Suppressor macrophage (primary cell): ENCODE measurements at places on chromosomes 4 and X.

DNA sequence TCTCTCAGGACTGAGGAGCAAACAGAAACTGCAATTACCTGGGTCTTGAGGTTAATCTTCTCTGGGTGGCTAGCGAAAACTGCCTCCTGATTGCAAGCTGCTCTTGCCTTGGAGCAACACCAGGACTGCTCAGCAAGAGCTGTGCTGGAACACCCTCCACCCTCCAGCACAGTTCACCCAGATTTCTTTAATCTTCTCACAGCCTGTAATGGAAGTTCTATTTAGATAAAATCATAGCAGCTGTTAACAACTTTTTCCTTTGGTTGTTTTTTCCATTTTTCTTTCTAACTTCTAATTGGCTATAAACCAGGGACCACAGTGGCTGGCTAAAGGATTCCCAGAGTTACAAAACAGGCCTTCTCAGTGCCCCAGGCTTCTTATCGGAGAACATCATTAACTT is 36.3 kb downstream of the OPHN1 start:
- no peak for DNase-seq

DNA sequence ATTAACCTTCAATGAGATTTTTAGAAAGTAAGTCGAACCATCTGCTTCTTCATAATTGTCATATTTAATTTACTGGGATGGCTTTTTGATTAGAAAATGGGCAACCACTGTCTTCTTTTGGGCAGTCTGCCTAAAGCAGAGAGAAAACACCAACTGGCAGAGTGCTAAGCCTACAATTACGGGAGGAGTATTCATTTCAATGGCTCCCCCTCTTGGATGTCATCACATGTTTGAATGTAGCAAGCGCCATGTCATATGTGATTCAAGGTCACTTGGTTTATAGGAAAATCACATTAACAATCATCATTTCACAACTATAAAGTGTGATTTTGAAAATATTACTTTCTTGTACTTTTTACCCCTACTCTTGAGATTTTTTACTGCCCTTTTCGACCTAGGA is 261.9 kb downstream of the FRMPD4 start:
- no peak for DNase-seq

- no peak for DNase-seq
Measured at GRCh38 chr4:2393353-2394270, 24.8 kb downstream of the ZFYVE28 start.

- peak; percentile 73 for DNase-seq
Measured at GRCh38 chr4:7052923-7053715, 9.9 kb downstream of the TADA2B start.

GRCh38 chrX:124619710-124620109 is 273.3 kb downstream of the SH2D1A start:
- no peak for DNase-seq

DNA sequence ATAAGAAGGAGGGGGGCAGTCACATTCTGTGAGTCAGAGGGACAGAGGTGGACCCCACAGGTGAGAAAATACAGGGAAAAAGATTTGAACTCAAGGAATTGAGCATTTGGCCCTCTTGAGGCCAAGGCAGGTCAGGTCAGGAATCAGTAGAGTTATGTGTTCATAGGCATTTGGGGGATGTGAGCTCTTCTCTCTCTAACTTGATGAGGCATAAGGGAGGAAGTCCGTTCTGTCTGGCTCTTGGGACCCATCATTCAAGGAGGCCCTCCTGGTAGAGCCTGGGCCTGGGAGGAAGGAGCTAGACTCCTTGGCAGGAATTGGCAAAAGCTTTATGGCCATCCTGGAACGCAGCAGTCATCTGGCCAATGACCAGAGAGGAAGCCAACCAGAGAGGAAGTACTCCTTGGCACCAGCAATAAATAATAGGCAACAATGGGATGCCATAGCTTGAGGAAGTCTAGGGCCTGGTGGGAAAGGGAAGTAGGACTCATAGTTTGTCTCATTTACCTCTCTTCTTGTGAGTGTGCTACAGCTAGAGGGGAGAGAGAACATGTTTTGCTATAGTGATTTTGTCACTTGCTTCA is 53.0 kb downstream of the MSN start:
- DNase-seq: peak; percentile 72

DNA sequence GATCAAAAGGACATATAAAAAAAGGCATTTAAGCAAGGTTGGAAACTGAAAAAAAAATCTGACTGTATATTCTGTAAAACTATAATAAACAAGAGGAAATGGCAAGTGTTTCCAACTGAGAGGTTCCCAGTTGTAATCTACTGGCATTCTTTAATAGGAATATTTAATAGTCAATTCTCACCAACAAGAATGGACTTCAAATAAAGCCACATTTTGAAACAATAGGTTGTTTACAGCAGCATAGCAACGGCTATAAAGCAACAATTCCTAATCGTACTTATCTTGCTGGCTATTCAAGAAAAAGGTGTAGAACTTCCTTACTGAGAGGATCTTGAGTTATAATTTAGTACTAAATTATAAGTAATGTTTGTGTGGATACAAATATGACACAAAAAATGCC is 75.5 kb downstream of the VEGFC start:
- DNase-seq: no peak

DNA sequence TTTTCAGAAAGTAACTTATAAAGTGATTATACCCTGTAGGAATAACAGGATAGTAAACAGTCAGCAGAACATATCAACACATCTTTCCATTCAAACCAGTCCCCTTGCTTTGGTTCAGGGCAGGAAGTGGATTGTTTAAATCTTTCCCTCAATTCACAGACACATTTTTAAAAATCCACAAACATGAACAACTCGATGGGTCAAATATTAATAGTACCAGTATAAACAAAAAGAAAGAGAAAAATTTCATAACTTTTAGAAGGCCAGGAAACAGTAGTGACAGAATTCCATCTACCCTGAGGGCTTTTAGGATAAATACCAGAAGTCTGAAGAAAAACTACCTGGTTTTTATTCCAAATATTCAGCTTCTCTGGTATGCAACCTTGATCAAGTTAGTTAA is 1072.8 kb upstream of the PABPC4L start:
- DNase-seq: no peak

GRCh38 chr4:82287720-82288119 is 86.1 kb downstream of the HNRNPD start:
- DNase-seq: no peak

DNA sequence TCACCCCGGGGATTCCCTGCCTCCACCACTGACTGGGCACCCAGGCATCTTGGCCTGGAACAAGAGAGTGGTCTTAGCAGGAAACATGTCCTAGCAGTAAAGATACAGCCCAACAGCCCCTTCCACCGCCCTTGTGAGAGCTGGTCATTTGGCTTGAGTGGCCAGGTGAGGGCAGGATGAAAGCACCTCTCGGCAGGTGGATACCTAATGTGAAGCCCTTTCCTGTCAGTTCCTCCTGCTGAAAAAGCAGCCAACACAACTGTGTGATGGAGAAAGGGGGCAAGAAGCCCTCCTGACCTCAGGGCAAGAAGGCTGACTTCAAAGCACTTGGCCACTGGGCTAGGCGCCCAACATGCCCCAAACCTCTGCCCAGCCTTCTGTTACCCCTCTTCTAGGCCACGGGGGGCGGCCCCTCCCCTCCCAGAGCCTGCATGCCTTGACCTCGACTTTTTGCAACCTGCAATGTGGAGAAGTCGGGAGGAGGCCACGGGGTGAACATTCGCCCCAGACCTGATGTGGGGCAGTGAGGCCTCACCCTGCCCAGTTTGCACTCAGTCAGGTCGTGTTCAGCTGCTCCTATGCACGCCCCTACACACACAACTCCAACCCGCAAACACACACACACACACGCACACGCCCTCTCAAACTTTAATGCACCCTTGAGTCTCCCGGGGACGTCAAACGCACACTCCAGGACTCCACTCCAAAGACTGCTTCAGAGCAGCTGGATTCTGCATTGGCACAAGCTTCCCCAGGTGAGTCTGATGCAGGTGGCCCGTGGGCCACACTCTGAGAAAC is 1.1 kb downstream of the LGI2 start:
- DNase-seq: no peak

DNA sequence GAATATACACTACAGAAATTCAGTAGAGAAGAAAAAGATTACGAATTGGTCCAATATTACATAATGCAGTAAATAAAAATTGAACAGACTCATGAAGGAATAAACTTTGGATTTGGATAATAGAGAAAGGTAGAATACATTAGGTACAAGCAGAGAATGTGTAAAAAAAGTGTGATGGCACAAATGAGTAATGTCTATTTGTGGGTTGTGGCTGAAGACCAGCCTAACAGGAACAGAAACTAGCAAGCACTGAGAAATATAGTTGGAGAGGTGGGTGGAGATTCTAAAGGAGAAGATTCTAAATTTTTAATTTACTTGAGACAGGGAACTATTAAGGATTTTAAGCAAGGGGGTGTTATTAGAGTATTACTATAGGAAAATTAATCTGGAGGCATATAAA is 15.2 kb upstream of the CLOCK start:
- DNase-seq: peak; percentile 58

DNA sequence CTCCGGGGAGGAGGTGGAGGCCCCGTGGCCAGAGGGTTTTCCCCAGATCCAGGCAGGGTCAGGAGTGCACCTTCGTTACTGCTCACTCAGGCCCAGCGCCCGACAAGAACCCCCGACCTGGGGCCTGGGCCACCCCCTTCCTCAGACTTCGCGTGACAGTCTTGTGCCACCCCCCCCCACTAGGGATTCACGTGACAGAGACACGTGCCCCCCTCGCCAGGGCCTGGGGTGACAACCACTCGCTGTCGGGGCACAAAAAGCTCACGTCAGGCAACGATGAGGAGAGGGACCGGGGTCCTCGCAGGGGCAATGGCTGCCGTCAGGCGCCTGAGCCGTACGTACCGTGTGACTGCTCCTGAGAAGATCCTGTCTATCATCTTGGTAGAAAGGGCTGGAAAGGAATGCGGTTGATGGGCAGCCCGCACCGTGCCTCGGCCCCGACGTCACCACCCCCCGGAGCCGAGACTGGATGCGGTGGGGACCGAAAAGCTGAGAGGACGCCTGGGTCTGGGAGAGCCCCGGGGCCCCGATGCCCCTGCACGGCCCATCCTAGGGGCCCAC is 23.0 kb upstream of the GTPBP6 start:
- DNase-seq: no peak

DNA sequence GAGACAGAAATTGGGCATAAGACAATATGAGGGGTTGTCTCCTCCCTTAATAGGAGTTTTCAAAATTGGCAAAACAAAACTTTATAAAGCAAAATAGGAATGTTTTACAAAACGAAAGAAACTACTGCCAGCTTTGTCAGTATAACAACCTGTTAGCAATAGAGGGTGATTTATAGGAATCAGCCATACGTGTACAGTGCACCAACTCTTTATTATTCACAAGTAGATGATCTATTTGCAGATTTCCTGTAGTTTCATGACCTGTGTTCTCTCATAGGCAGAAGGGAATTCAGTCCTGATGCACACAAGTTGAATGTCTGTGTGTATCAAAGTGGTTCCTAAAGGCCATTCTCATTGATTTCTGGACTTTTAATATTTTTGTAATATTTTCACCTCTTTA is 116.3 kb downstream of the MFAP3L start:
- DNase-seq: no peak

DNA sequence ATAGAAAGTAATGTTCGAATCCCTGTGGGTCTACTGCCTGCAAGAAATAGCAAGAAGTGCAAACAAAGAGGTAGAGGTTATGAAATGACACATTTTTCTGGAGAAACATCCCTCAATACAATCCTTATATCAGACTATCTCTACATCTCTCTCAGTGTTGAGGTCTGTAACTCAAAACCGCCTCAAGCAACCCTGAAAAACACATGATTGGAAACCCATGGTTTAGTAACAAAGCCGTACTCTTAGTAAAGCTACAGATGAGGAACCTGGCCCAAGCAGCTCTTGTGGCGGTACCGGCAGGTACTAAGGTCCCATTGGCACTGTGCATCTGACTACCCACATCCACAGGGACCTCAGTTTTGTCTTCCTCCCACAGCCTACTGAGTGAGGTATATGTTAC is 53.9 kb downstream of the IRF2 start:
- DNase-seq: no peak

GRCh38 chr4:125838924-125839323 is 524.2 kb downstream of the FAT4 start:
- DNase-seq: no peak

GRCh38 chr4:100933628-100934027 is 413.7 kb downstream of the PPP3CA start:
- peak; percentile 53 for DNase-seq

- DNase-seq: no peak
Measured at GRCh38 chrX:30183554-30183953, 31.8 kb upstream of the MAGEB2 start.

DNA sequence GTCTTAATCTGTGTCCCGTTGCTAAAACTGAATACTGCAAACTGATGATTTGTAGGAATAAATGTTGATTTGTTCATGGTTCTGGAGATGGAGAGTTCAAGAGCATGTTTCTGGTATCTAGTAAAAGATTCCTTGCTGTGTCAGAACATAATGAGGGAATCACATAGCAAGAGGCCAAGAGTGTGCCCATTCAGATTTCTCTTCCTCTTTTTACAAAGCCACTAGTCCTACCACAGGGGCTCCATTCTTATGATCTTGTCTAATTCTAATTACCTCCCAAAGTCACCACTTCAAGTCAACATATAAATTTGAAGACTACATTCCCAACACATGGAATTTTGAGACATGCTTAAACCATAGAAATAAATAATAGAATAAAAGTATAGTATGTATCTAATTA is 608.8 kb upstream of the EPHA5 start:
- no peak for DNase-seq

DNA sequence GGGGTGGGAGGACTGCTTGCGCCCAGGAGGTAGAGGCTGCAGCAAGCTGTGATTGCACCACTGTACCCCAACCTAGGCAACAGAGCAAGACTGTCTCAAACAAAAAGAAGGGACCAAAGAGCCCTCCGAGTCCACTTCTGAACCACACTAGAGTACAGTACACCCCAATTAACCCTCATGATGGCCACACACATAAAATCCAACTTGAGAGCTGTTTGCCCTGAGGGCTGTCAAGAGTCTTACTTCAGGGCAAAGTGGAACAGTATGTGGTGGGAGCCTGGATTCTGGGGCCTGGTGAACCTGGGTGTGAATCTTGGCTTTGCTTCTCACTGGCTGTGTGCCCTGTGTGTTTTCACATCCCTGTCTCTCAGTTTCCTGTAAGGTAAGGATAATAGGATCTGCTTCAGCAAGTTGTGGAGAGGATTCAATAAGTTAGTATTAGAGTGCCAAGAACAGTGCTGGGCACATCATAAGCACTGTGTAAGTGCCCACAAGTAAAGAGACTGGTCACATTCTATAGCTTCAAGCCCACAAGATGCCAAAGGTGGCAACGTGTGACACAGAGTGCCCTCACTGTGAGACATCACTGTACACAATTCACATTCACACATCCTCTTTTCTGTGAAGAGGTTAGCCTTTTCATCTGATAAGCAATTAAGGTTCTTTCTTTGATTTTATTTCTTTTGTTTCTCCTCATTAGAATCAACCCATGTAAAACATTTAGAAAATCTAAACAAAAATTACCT is 52.1 kb downstream of the LEF1 start:
- no peak for DNase-seq
